RPMI7951 (cell line): ENCODE measurements at places on chromosomes 2 and 18. TPM values are rescaled to one million over a fixed set of nuclear protein-coding genes. Genes with fewer than 3 reads are reported as not detected.

Gene VWC2L
- not detected in 2 replicates for total RNA-seq

Gene ICA1L
- total RNA-seq = 2.4 and 2.6 TPM in 2 replicates

Gene SCYGR6
- total RNA-seq = not detected in 2 replicates

Gene CERKL
- 0.12 TPM in 1 of 2 replicates, not detected in the other for total RNA-seq

Gene TAF1B
- 40.9 and 49.6 TPM in 2 replicates for total RNA-seq

Gene ANKRD53
- total RNA-seq = 0.20 TPM in 1 of 2 replicates, not detected in the other

Gene CRYGD
- total RNA-seq = not detected in 2 replicates

Gene CYRIA
- 0.12 and 0.20 TPM in 2 replicates for total RNA-seq
